ENCODE measurements at places on chromosomes 3 and 15. TPM values are rescaled to one million over a fixed set of nuclear protein-coding genes. Genes with fewer than 3 reads are reported as not detected.

The CYP19A1 gene
- polyA plus RNA-seq: not detected

DNA sequence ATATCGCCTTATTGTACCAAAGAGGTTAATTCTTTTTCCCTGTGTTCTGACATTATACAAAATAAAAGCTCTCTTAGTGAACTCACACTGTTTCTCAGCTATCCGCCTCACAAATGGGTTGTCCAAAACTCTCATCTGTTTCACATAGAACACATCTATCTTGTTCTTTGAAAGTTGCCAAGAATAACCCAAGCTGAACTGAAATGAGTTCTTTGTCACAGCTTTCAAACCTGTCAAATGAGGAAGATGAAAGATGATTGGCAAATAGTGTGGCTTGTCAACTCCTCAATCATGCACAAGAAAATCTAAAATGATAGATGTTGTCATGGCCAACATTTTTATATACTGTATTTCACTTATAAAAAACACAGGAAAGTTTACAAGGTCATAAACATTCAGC lies 168.1 kb upstream of the OSTN start:
- no peaks in the 10 kb centered on the region for H3K27me3 ChIP-seq
- no peaks in the 10 kb centered on the region for H3K4me1 ChIP-seq
- H3K36me3 ChIP-seq: no peaks in the 10 kb centered on the region
- H3K27ac ChIP-seq: no peak overlapping the region
- no peak for DNase-seq

DNA sequence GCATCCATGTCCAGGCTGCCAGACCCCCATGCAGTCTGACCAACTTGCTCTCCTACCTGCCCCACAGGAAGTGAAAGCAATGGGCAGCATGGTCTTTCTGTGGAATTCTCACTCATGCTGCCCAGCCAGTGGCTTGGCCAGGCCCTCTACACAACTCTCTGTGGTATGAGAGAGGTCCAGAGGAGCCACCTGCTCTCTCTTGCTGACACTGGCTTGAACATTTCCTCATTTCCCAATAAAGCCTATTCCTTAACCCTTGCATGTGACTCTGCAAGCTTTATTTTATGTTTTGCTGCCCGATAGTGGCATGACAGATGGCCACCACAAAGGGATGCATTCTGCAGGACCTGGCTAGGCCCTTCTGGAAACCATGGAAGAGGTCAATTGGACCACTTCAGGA lies 53.8 kb downstream of the CCR1 start:
- no peak for DNase-seq
- H3K4me1 ChIP-seq: peaks cover 9% of the 10 kb centered on the region

- no peak overlapping the region for H3K4me3 ChIP-seq
- peaks cover 5% of the 10 kb centered on the region for H3K36me3 ChIP-seq
- no peak for DNase-seq
- no peaks in the 10 kb centered on the region for H3K27me3 ChIP-seq
Measured at GRCh38 chr3:71104556-71104955, 479.0 kb downstream of the FOXP1 start.

GRCh38 chr15:69954666-69955065 lies 143.1 kb downstream of the TLE3 start:
- H3K4me1 ChIP-seq: no peaks in the 10 kb centered on the region
- no peak overlapping the region for H3K4me3 ChIP-seq
- no peaks in the 10 kb centered on the region for H3K27me3 ChIP-seq

GRCh38 chr3:54955941-54956340 lies 28.1 kb upstream of the LRTM1 start:
- H3K4me3 ChIP-seq: no peak overlapping the region
- no peaks in the 10 kb centered on the region for H3K4me1 ChIP-seq
- H3K27me3 ChIP-seq: no peaks in the 10 kb centered on the region
- no peak for DNase-seq
- no peak overlapping the region for H3K27ac ChIP-seq

DNA sequence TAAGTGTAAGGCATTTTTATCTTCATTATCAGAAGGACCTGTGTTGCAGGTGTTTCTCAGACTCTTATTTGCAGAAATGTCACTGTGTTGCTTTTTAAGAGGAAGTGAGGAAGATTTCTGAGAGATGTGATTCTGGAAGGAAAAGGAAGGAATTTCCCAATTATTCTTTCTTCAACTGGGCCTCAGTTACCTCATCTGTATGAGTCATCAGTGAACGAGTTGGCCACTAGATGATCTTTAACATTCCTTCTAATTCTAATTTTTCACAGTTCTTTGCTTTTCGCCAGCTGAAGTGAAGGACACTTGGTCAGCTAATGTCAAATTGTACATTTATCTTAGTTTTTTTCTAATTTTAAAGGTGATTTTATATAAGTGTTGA lies 28.9 kb downstream of the CLEC3B start:
- no peaks in the 10 kb centered on the region for H3K27me3 ChIP-seq
- no peak for DNase-seq
- H3K4me3 ChIP-seq: no peak overlapping the region
- H3K4me1 ChIP-seq: no peaks in the 10 kb centered on the region
- H3K36me3 ChIP-seq: no peaks in the 10 kb centered on the region

The GOLGA8S gene
- polyA plus RNA-seq: not detected

The HOMER2 gene
- 4.8 TPM for polyA plus RNA-seq

The COPB2 gene
- 73.1 TPM for polyA plus RNA-seq

- H3K4me1 ChIP-seq: no peaks in the 10 kb centered on the region
- no peak overlapping the region for H3K27ac ChIP-seq
- H3K36me3 ChIP-seq: no peaks in the 10 kb centered on the region
- no peaks in the 10 kb centered on the region for H3K27me3 ChIP-seq
Measured at GRCh38 chr15:75921732-75922703, 18.3 kb downstream of the FBXO22 start.

The SEMA5B gene
- not detected for polyA plus RNA-seq

DNA sequence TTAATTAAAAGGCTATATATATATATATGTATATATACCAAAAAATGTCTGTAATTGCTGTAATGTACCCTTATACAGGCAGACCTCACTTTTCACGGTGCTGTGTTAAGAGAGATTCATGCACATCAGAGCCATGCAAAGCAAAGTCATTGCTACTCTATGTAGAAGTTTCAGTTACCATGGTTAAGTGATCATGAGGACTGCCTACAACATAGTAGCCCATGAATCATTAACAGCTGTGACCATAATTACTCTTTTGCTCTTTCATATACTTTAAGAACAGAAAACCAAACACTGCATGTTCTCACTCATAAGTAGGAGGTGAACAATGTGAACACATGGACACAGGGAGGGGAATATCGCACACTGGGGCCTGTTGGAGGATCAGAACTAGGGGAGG lies 225.3 kb upstream of the EPHA3 start:
- no peaks in the 10 kb centered on the region for H3K4me1 ChIP-seq
- DNase-seq: no peak
- no peak overlapping the region for H3K27ac ChIP-seq
- H3K27me3 ChIP-seq: no peaks in the 10 kb centered on the region

DNA sequence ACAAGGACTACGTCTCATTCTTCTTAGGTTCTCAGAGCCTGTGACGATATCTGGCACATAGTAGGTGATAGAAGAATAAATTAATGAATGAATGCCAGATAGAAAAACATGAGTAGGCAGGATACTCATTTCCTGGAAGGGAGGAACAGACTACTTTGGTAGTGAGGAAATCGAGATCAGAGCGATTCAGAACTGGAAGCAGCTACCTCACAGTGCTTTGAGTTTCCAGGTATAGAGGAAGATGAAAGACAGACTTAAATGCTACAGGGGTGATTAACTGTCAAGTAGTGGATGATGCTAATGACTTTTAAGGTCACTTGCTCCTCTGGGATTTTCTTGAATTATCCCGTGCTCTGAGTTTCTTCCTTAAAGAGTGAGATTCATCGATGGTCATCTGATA lies 951.5 kb upstream of the CFAP20DC start:
- H3K4me1 ChIP-seq: peaks cover 79% of the 10 kb centered on the region
- H3K27ac ChIP-seq: no peak overlapping the region
- H3K27me3 ChIP-seq: no peaks in the 10 kb centered on the region
- no peak overlapping the region for H3K4me3 ChIP-seq

- H3K36me3 ChIP-seq: no peaks in the 10 kb centered on the region
- H3K27me3 ChIP-seq: no peaks in the 10 kb centered on the region
- no peak overlapping the region for H3K27ac ChIP-seq
- no peak overlapping the region for H3K4me3 ChIP-seq
Measured at GRCh38 chr3:33940736-33941135, 142.3 kb downstream of the PDCD6IP start.

The ALS2CL gene
- polyA plus RNA-seq: 6.2 TPM

DNA sequence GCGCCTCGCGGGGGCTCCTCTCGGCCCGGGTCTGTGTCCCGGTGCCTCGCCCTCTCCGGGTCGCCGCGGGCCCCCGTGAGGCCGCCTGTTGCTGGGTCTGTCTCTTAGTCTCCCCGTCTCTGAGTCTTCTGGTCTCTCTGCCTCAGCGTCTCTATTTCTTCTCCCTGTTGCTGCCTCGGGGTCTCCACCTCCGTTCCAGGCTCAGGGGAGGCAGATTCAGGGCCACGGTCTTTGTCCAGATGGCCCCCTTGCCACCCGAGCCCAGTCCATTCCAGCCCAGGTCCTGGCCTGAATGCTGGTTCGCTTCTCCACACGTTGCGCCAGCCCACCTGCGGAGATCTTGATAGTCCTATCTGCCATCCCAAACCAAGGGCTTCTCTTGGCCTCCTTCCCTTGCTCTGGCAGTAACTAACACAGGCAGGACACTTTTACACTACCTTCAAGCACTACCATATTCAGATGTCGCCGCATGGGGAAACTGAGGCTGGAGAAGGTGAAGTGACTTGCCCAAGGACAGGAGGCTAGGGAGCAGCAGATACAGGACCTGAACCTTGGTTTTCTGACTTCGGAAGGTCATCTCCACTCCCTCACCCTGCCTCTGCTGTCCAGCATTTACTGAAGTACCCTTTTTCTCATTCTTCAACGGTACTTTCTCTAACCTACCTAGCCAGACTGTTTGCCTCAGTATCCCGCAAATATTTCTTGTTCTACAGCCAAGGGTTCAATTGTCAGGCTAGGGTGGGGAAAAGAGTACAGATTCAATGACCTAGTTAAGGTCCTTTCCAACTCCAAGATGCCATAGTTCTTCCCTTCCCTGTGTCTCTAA lies 616 bp upstream of the IGDCC4 start:
- no peaks in the 10 kb centered on the region for H3K27me3 ChIP-seq
- DNase-seq: no peak
- H3K4me3 ChIP-seq: no peak overlapping the region
- peaks cover 15% of the 10 kb centered on the region for H3K4me1 ChIP-seq
- no peaks in the 10 kb centered on the region for H3K36me3 ChIP-seq
- H3K27ac ChIP-seq: no peak overlapping the region

GRCh38 chr3:25091934-25092333 lies 336.1 kb upstream of the RARB start:
- H3K36me3 ChIP-seq: no peaks in the 10 kb centered on the region
- no peak for DNase-seq
- H3K27ac ChIP-seq: no peak overlapping the region
- no peak overlapping the region for H3K4me3 ChIP-seq
- no peaks in the 10 kb centered on the region for H3K4me1 ChIP-seq
- no peaks in the 10 kb centered on the region for H3K27me3 ChIP-seq

The CKMT1A gene
- polyA plus RNA-seq: not detected

The ACAP2 gene
- 45.7 TPM for polyA plus RNA-seq

DNA sequence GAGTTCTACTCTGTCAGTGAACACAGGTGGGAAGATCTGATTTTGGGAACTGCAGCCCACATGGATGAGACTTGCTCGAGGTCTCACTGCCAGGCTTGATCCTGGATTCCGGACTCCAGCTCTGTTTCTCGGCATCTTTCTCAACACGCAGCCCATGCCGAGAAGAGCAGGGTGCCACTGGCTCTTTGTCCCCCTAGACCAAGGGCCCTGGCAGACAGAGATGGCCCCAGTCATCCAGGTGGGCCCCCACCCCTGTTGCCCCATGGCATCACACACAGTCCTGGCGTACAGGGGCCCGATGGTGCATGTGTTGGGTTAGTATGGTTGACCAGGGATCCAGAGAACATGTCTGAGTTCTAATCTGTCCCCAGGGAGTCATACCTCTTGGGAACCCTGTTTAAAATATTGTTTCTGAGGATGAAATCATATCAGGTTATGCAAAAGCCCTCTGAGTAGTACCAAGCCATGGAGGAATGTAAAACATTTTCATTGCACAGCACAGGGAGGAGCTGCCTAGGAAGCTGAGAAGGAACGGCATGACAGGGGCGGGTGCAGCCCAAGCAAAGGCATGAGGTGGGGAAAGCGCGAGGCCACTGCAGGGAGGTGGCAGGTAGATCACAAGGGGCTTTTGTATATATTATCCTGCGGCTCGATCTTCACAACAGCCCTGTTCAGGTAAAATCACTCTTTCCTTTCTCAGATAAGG lies 320.6 kb downstream of the UACA start:
- H3K4me3 ChIP-seq: no peak overlapping the region
- H3K27ac ChIP-seq: no peak overlapping the region
- peaks cover 13% of the 10 kb centered on the region for H3K4me1 ChIP-seq
- no peaks in the 10 kb centered on the region for H3K27me3 ChIP-seq
- DNase-seq: no peak

DNA sequence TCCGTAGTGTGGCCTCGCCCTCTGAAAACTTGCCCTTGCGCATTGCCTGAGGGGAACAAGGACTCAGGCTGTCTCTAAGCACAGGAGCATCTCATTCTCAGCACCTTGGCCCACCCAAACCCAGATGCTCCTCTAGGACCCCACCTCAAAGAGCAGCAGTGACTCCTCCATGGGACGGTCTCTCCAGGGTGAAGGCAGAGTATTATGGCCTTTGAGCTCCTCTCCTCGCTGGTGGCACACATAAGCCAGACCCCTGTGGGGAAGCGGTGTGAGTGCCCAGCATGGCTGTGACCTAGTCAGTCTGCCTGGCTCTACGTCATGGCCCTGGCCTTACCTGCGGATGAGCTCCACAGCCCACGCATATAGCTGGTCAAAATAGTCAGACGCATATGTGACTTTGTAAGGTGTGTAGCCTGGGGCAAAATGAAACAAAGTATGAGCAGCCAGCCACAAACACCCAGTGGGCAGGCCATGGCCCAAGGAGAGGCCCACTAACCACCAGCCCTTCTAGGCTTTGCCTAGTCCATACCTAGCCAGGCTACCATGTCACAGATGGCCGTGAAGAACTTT lies 4.4 kb downstream of the QARS1 start:
- H3K4me3 ChIP-seq: no peak overlapping the region
- peaks cover 15% of the 10 kb centered on the region for H3K36me3 ChIP-seq
- H3K4me1 ChIP-seq: peaks cover 18% of the 10 kb centered on the region
- no peaks in the 10 kb centered on the region for H3K27me3 ChIP-seq

DNA sequence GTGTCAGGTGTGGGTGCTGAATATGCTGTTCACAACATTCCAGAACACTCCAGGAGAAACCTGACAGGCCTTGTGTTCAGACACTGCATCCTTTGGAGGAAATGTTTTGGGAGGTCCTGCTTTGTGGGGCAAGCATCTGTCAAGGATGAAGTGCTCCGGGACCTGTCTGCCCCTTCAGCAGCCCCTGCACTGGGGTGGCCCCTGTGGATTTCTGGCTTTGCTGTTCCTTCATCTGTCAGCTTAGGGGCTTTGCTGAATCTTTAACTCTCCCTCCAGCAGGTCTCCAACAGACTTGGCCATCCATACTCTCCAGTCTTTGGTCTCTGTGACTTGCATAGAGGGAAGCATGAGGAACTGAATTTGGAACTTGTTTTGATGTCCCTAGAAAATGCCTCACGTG lies 3.1 kb downstream of the PRR23E start:
- no peaks in the 10 kb centered on the region for H3K36me3 ChIP-seq
- no peak overlapping the region for H3K27ac ChIP-seq
- DNase-seq: no peak
- H3K4me1 ChIP-seq: no peaks in the 10 kb centered on the region
- no peak overlapping the region for H3K4me3 ChIP-seq
